ENCODE measurements at places on chromosomes 7 and 10.

DNA sequence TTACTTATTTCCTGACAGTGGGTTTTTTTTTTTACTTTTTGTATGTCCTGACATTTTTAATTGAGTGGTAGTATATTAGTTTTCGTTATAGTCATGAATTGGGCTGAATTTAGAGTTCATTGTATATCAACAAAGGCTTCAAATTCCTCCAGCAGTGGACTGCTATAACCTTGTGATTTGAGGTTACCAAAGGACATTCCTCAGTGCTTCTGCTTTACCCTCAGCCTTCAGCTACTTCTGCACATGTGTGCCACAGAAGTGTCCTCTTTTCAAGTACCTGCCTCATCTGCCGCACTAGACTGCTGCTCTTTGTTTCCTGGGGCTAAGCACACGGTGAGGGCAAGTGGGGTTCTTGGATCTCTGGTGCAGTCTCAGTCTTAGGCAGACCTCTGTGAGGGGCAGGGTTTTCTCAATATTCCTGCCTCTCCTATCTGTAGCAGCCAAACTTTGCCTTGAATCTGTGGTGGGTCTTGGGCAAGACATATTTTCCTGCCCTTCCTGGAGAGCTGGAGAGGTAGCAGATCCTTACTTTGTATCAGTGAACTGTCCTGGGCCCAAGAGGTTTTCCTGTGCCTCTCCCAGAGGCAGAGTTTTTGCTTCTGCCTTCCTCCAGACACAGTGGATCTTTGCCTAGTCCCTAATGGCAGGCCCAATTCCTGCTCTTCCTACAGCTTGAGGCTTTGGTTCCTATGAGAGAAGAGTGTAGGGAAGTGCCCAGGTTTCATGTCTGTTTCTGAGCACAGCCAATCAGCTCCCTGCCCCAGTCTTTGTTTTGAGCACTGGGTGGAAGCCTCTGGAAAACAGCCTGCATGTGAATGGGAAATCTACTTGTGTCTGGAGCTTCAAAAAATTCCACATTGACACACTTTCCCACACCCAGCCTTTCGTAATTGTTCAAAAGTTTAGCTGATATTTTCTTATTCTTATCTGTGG, 39.0 kb upstream of the STRIP2 start:
- DNase-seq: no peak
- no peak overlapping the region for H3K4me3 ChIP-seq
- no peaks in the 10 kb centered on the region for H3K27me3 ChIP-seq
- H3K4me1 ChIP-seq: peaks cover 6% of the 10 kb centered on the region

DNA sequence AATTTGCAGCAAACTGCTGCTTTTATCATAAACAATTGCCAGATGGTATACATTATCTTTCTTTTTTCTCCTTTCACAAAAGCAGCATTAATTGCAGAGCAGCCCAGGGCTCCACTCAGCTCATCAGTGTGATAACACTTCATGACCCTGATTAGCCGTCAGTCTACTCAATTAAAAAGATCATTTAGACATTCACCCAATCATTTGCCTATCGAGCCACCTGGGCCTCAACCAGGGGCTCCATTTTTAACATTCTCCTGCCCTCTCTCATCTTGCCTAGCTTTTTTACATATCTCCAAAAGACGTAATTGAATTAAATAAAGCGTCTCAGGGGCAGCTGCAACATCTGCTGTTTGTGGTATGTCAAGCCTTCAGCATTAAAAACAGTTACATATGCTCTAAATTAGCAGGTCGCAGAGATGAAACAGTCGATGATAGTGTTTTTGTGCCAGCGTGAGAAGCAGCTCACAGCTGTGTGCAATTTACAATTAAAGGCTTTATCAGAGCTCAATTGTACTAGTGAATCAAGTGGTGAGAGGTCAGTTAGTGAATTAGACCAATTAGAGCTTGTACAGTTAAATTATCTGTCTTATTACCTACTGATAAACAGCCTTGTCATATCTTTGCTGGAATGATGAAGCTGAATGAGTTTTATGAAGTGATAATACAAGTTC, 522.5 kb downstream of the ETV1 start:
- no peaks in the 10 kb centered on the region for H3K4me1 ChIP-seq
- H3K27ac ChIP-seq: no peak overlapping the region
- H3K27me3 ChIP-seq: no peaks in the 10 kb centered on the region

- no peak for DNase-seq
- H3K36me3 ChIP-seq: no peaks in the 10 kb centered on the region
- H3K4me3 ChIP-seq: no peak overlapping the region
- peaks cover 92% of the 10 kb centered on the region for H3K27me3 ChIP-seq
- H3K4me1 ChIP-seq: no peaks in the 10 kb centered on the region
Measured at GRCh38 chr7:151179287-151179860, 7.7 kb downstream of the ASB10 start.

- no peaks in the 10 kb centered on the region for H3K36me3 ChIP-seq
- H3K27me3 ChIP-seq: no peaks in the 10 kb centered on the region
- DNase-seq: no peak
Measured at GRCh38 chr10:132142396-132143161, 44.2 kb upstream of the DPYSL4 start.
